Trophoblast cell (in vitro differentiated cells and primary cell): ENCODE measurements at places on chromosomes 6 and 20.

DNA sequence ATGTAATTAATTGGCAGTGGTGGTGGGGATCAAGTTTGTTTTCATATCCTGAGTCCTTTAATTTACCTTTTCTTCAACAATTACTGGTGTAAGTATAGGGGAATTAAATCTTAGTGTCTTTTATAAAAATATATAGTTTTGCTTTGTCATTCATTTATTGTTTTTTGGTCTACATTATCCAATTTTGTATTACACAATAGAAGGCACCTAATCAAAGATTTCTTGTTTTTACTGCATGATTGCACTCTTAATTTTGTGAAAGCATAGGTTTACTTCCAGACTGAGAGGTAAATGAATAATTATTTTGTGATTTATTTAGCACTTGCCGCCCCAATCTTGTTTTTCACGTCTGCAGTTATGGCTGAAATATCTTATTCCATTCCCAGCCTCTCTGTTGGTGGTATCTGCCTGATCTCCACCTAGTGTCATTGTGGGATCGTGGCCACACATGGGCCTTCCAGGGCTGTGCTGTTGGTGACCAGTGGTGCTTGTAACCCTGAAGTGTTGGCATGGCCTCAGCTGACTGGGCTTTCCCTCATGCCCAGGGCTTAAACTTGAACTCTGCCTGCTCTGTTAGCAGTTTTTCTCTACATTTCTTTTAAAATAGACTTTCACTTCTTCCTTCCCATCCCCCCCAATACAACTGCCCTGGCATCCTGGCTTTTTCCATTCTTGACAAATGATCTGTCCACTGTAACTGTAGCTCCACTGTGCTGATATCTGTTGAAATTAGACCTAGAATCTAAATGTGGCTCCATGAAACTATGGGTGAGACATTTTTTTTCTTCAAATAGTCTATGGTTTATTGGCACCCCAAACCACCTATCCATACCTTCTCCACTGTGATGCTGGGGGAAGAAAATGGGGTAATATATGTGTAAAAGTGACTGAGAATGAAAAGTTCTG is 24.8 kb downstream of the E2F3 start:
- no peak for DNase-seq

DNA sequence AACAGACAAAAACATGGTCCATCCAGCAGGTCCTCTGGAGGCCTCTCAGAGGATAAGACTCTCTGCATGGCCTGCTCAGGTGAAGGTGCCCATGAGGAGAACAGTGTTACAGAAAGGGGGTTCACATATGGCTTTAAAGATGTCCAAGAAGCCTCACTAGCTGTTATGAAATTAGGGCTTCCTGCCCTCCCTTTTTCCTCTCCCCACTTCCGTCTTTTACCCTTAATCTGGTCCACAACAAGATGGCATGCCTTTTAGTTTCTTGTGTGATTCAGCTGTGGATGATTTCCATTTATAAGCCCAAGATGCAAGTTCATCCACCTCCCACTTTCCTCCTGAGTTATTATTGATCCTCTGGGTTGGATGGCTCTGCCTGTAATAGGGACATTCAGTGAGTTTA is 14.0 kb downstream of the GCNT2 start:
- no peak for DNase-seq

GRCh38 chr6:170134031-170134470 is 156.8 kb downstream of the DLL1 start:
- peak; percentile 87 for DNase-seq

GRCh38 chr6:126210398-126211075 is 129.4 kb upstream of the CENPW start:
- no peak for DNase-seq

DNA sequence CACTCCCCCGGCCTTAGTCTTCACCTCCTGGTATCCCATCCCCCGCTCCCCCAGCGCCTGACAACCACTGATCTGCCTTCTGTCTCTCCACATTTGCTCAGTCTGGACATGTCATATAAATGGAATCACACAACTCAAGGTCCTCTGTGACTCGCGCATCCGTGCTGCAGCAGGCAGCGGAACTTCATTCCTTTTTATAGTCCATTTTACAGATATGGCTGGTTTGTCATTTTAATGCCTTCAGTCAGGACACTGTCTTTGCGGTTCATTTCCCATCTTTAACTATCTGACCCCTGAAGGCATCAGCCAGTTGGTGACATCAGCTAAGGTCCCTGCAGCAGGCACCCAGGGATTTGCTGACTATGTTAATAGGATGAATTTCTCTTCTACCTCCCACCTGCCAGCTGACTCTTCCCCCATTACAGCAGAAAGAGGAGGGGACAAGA is 125.7 kb downstream of the ZMYND8 start:
- DNase-seq = no peak

GRCh38 chr6:44868910-44869309 is 459.2 kb upstream of the RUNX2 start:
- no peak for DNase-seq

GRCh38 chr20:10040070-10040975 is 5.5 kb downstream of the ANKEF1 start:
- no peak for DNase-seq

- DNase-seq = peak; percentile 45
Measured at GRCh38 chr6:142440600-142441293, 138.9 kb downstream of the ADGRG6 start.

- no peak for DNase-seq
Measured at GRCh38 chr6:64949257-64949656, 757.8 kb downstream of the EYS start.

- DNase-seq = no peak
Measured at GRCh38 chr6:170074907-170075306, 216.0 kb downstream of the DLL1 start.

DNA sequence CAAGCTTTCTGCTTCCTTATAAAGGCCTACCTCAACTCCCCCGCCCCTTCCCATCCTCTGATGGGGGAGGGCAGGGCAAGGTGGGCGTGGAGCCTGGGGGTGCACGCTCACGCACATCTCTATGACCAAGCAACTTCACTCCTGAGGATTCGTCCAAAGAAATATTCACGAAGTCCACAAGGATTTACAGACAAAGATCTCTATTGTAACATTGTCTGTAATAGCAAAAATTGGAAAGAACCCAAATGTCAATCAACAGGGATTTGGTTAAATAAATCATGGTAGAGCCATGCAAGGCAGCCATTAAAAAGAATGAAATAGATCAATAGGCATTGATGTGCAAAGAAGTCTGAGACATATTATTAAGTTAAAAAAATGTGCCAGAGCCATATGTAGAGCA is 130.4 kb upstream of the AFDN start:
- DNase-seq = no peak

DNA sequence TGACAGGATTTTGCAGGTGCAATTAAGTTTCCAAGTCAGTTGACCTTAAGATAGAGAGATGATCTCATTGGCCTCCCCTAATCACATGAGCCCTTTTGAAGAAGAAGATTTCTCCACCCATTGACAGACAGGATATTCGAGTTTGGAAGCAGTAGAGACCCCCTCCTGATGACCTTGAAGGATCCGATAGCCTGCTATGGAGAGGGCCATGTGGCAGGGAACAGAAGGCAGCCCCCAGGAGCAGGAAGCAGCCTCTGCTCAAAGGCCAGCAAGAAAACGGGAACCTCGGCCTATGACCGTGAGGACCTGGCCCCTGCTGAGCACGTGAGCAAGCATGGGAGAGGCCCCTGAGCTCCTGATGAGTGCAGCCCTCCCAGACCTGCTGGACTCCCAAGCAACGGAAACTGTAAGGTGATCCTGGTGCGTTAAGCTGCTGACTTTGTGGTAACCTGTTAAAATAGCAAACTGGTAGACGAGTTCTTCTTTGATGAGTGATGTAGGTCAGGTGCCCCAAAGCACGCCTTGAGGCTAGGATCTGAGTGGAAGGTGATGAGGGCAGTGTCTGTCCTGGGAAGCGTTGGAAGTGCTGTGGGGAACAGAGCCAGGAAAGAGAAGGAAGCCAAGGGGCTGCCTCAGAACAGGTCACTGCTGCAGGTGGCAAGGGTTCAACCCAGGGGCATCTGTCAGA is 18.5 kb upstream of the TUBB2A start:
- peak; percentile 97 for DNase-seq

DNA sequence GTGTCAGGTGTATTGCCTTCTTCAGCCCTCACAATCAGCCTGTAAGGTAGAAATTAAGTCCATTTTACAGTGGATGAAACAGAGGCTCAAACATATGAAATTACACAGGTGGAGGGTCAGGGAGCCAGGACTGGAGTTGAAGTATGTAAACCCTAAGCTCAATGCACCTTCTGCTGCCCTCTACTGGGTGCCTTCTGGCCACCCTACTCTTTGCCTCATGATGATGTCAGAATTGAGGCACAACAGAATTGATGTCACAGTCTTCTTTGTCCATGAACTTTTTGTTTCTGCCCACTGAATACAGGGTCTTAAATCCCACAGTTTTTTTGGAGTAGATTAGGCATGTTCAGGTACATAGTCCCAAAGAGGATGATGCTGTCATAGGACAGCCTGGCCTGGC is 400.8 kb upstream of the CHD6 start:
- DNase-seq = peak; percentile 14

DNA sequence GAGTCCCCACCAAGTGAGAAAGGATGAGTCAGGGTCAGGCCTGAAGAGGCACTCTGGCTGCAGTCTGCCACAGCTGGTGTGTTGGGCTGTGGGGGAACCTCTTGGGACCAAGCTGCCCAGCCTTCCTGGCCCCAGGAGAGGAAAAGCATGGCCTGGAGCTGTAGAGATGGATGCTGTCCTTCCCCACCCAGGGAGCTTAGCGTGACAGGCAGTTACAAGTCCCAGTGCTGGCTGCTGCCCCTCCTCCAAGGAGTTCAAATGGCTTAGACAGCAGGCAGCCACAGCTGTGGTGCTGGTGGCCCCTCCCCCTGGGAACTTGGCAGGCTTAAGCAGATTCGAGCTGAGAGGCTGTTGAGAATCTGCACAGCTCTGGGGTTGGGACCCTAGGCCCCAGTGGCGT is 253.2 kb downstream of the PLCB1 start:
- DNase-seq = no peak

DNA sequence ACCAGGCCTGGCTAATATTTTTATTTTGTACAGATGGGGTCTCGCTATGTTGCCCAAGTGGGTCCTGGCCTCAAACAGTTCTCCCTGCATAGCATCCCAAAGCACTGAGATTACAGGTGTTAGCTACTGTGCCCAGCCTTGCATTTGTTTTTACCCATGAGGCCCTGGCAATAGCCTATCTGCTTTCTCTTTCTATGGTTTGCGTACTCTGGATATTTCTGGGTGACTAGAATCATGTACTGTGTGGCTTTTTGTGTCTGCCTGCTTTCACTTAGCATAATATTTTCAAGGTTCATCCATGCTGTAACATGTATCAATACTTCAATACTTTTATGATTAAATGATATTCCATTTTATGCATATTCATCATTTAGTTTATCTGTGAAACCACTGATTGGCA is 451.7 kb downstream of the GRIK2 start:
- no peak for DNase-seq

- no peak for DNase-seq
Measured at GRCh38 chr20:59672576-59672975, 68.2 kb downstream of the PHACTR3 start.

DNA sequence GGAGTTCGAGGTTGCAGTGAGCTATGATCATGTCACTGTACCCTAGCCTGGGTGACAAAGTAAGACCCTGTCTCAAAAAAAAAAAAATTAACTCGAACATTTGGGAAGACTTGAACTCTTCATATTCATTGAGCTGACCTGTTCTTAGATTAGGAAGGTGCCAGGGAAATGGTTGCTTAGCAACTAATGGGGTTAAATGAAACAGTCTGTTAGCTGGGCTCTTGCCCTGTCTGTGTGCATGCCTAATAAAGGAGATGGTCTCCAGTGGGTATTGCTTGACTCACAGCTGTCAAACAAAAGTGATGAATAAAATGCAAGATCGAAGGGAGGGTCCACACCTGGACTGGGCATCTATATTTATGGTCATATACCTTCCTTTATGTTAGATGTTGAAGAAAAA is 101.8 kb downstream of the KLHL32 start:
- DNase-seq = no peak

DNA sequence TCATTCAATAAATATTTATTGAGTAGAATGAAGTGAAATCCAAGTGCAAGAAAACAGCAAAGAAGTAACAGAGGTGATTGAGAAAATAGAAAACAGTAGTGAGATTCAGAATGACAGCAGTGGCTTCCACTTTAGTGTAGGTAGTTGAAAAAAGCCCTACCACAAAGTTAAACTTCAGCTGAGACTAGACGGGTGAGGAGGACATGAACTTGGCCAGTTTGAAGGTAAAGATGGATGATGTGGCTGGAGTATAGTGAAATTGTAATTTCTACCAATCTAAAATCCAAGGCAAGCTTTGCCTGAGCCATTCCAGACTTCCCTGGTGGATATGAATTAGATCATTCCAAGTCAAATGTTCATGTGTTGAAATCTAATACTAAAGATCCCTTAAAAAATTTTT is 32.6 kb upstream of the AHI1 start:
- no peak for DNase-seq

DNA sequence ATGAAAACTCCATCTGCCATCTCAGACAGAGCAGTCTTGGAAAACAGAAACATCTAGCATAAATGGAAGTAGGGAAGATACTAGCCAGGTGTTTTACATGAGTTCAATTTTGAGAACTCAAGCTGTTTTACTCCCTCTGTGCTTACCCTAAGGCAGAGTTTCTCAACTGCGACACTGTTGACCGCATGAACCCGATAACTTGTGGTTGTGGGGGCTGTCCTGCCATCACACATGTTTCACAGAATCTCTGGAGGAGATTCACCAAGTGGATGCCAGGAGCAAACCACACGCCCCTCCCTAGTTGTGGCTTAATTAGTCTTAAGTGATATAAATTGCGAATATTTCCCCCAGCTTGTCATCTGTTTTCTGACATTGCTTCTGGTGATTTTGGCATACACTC is 2.3 kb upstream of the SERPINB6 start:
- DNase-seq = no peak

DNA sequence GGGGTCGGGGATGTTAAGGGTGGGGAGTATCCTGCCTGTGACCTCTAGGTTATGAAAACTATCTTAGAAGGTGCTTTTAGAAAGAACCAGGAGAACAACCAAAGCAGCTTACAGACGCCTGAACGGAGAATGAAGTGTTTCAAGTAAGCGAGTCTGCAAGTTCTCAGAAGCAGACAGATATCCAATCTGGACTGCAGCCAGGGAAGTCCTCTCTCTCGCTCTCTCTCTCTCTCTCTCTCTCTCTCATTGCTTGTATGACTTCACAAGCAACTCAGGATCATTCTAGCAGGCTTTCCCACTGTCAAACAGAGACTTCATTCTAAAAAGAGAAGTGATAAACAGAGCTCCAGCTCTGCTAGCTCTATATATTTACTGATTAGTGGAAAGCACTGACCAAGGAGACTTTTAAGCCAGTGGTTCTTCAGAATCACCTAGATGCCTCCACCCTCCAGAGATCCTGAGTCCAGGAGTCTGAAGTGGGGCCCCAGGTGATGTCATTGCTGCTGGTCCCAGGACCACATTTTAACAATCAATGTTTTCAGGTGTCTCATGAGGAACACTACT is 6.0 kb downstream of the TCF21 start:
- no peak for DNase-seq

DNA sequence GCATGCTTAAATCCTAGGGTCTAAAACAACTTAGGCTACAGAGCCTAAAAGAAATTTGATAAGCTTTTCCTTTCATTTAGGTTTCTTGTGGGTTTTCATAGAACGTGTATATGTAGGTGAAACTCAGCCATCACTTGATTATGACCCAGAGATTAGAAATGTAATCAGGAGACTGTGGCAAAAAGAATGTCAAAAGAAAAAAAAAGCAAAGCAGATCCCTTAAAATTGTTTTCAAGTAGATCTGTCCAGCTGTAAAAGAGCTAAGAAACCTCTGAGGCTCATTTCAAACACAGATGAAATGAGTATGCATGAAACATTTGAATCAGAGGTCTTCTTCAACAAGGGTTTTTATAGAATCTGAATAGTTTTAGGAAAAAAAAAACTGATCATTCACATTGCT is 341.3 kb upstream of the PRDM1 start:
- no peak for DNase-seq
